HT1080 (cell line): ENCODE measurements at places on chromosomes 4 and X. TPM values are rescaled to one million over a fixed set of nuclear protein-coding genes. Genes with fewer than 3 reads are reported as not detected.

GYG2 gene
- total RNA-seq, result not detected in 2 replicates

MAGEC1 gene
- total RNA-seq, result 0.07 TPM in 1 of 2 replicates, not detected in the other

BTC gene
- total RNA-seq, result 1.0 and 1.2 TPM in 2 replicates

GPAT3 gene
- 106 and 121 TPM in 2 replicates for total RNA-seq

BEX2 gene
- 2.0 and 2.9 TPM in 2 replicates for total RNA-seq

MAGEB6 gene
- total RNA-seq, result 0.23 and 0.43 TPM in 2 replicates

TRIML1 gene
- total RNA-seq, result not detected in 2 replicates

EFHC2 gene
- total RNA-seq, result not detected in 2 replicates

POF1B gene
- 0.14 TPM in 1 of 2 replicates, not detected in the other for total RNA-seq

CSAG1 gene
- total RNA-seq, result 63.8 and 71.6 TPM in 2 replicates

OFD1 gene
- total RNA-seq, result 5.6 and 5.9 TPM in 2 replicates

GLRA3 gene
- not detected in 2 replicates for total RNA-seq

DMD gene
- total RNA-seq, result 2.5 and 4.0 TPM in 2 replicates

IQCM gene
- not detected in 2 replicates for total RNA-seq

TSC22D3 gene
- 5.4 and 8.8 TPM in 2 replicates for total RNA-seq

ARMCX2 gene
- total RNA-seq, result 53.3 and 59.7 TPM in 2 replicates

TCEAL6 gene
- not detected in 2 replicates for total RNA-seq

BST1 gene
- 0.13 and 0.43 TPM in 2 replicates for total RNA-seq

TRIM60 gene
- total RNA-seq, result not detected in 2 replicates

PDLIM3 gene
- total RNA-seq, result 11.4 and 16.3 TPM in 2 replicates

CDKL5 gene
- 0.60 and 0.87 TPM in 2 replicates for total RNA-seq

DCAF4L1 gene
- total RNA-seq, result 0.19 and 0.33 TPM in 2 replicates

MSX1 gene
- 34.9 and 47.1 TPM in 2 replicates for total RNA-seq

TCP11X2 gene
- 0.10 TPM in 1 of 2 replicates, not detected in the other for total RNA-seq

STOX2 gene
- not detected in 2 replicates for total RNA-seq

VCX gene
- total RNA-seq, result 0.33 and 0.42 TPM in 2 replicates

GABRB1 gene
- 0.53 and 0.76 TPM in 2 replicates for total RNA-seq
